Central memory CD4-positive, alpha-beta T cell (primary cell): ENCODE measurements at places on chromosomes 6 and 20.

- no peak for DNase-seq
Observed at GRCh38 chr6:56424542-56425083, 177.2 kb upstream of the COL21A1 start.

DNA sequence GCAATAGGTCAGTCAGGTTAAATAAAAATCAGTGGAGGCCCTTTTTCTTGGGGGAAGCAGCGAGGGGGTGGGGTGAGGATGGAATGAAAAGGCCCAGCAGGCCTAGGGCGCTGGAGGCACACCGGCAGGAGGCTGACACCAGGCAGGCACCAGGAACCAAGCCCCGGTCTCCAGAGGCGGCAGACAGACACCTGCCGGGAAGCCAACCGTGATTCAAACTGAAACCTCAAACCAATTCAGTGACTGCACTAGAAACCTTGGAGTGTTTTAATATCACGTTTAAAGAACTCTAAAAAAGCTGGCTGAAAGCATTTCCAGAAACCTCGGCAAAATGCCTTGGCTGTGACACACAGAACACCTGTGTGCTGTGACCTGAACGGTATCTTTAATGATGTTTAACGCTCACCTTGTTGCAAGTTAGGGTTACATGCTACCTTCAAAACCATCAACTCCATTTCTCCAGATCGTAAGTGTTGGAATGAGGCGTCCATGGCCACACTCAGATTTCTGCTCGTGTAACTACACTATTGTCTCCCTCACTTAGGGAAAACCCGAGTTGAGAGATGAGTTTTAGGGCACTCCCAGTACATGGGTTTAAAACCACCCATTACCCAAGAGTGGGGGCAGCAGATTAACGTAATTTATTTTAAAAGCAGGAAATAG, 27.2 kb downstream of the DIDO1 start:
- DNase-seq = no peak

DNA sequence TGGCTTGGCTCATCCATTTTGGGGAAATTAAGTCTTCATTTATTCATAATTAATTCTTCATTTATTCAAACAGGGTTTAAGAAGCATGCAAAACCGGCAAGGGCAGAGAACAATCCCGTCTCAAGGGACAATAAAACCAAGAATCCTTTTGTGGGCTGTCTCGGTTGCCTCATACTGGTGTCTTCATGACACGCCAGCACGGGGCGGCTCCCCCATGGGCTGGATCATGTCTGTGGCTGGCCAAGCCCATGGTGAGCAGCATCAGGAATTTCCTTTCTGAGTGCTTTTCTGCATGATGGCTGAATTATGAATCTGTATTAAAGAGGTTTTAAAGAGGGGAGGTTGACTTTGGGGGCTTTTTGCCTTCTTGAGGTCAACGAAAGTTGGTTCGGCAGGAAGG, 38.3 kb upstream of the DUSP22 start:
- DNase-seq = no peak

- DNase-seq = no peak
Observed at GRCh38 chr20:36217226-36217625, 19.1 kb upstream of the AAR2 start.
